ENCODE measurements at places on chromosomes 16 and 17. TPM values are rescaled to one million over a fixed set of nuclear protein-coding genes. Genes with fewer than 3 reads are reported as not detected.

NLRC3 gene
- not detected for total RNA-seq

BEAN1 gene
- total RNA-seq: not detected

CCL23 gene
- total RNA-seq: not detected

CD300LF gene
- not detected for total RNA-seq

MT4 gene
- not detected for total RNA-seq

P2RX5 gene
- total RNA-seq: 18.0 TPM

SLC43A2 gene
- 9.5 TPM for total RNA-seq

MYH1 gene
- total RNA-seq: not detected

MT1A gene
- total RNA-seq: not detected

VAT1L gene
- not detected for total RNA-seq

GRCh38 chr16:21302898-21303528 lies 24.9 kb upstream of the CRYM start:
- H3K4me1 ChIP-seq: peaks cover 38% of the 10 kb centered on the region
- peak; percentile 78 for DNase-seq
- H3K36me3 ChIP-seq: no peaks in the 10 kb centered on the region
- no peaks in the 10 kb centered on the region for H3K27me3 ChIP-seq

DNA sequence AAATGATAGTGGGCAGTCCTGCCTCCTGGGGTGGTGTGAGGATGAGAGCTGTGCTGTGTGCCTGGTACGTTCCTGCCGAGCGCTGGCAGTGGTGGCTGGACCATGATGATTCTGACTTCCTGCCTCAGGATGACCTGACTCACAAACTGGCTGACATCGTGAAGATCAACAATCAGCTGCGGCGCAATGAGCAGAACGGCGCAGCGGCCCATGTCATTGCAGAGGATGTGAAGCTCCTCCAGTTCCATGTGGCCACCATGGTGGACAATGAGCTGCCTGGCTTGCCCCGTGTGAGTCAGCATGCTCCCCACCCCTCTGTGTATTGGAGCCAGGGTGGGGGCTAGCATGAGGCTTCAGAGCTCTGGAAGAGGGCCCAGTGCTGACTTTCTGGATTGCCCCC lies 13.1 kb downstream of the POLR2A start:
- H3K4me1 ChIP-seq: peaks cover 12% of the 10 kb centered on the region
- no peak for DNase-seq
- H3K27me3 ChIP-seq: peaks cover 3% of the 10 kb centered on the region
- H3K36me3 ChIP-seq: peaks cover 40% of the 10 kb centered on the region
- no peak overlapping the region for H3K27ac ChIP-seq
- no peak overlapping the region for H3K4me3 ChIP-seq

GRCh38 chr16:81551151-81551808 lies 106.7 kb downstream of the CMIP start:
- peak overlapping the region; percentile 15 for H3K4me3 ChIP-seq
- peak overlapping the region; percentile 89 for H3K27ac ChIP-seq
- H3K36me3 ChIP-seq: 0 out of 2 replicates have a peak, but pooled peaks cover 4% of the 10 kb centered on the region
- H3K27me3 ChIP-seq: peaks cover 7% of the 10 kb centered on the region

DNA sequence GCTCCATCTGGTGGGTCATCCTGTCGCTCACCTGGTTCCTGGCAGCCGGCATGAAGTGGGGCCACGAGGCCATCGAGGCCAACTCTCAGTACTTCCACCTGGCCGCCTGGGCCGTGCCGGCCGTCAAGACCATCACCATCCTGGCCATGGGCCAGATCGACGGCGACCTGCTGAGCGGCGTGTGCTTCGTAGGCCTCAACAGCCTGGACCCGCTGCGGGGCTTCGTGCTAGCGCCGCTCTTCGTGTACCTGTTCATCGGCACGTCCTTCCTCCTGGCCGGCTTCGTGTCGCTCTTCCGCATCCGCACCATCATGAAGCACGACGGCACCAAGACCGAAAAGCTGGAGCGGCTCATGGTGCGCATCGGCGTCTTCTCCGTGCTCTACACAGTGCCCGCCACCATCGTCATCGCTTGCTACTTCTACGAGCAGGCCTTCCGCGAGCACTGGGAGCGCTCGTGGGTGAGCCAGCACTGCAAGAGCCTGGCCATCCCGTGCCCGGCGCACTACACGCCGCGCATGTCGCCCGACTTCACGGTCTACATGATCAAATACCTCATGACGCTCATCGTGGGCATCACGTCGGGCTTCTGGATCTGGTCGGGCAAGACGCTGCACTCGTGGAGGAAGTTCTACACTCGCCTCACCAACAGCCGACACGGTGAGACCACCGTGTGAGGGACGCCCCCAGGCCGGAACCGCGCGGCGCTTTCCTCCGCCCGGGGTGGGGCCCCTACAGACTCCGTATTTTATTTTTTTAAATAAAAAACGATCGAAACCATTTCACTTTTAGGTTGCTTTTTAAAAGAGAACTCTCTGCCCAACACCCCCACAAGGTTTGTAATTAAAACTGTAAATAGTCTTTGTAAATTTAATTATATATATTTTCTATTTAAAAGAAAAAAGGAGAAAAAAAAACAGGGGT lies 1.7 kb downstream of the FZD2 start:
- H3K27ac ChIP-seq: peak overlapping the region; percentile 97
- peak; percentile 32 for DNase-seq
- H3K36me3 ChIP-seq: peaks cover 44% of the 10 kb centered on the region
- peaks cover 6% of the 10 kb centered on the region for H3K27me3 ChIP-seq
- H3K4me1 ChIP-seq: peaks cover 60% of the 10 kb centered on the region

DNA sequence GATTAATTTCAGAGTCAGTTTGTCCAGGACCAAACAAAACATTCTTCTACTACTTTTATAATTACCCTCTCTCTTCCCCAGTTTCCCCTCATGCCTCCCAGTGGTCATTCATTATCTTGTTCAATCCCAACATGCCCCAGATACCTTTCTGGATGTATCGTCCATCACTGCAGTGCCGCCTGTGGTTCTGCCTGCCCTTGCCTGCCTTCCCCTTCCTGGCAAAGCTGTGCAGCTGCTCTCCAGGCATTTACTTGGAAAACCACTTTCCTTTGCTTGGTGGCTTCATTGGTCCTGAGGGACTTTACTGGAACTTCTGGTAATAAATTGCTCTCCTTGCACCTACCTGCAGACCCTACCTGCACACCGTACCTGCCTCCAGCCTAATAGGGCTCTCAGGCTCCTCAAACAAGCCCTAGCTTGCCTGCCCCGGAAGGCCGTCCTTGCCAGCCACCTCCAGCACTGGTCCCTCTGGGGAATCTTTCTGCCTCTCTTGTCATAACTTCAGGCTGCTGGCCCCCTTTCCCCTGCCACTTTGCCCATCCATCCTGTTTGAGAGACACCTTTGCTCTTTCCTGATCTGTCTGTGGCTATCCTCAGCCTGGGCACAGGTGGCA lies 19.5 kb upstream of the MSI2 start:
- DNase-seq: no peak
- H3K4me1 ChIP-seq: no peaks in the 10 kb centered on the region
- H3K4me3 ChIP-seq: no peak overlapping the region
- no peak overlapping the region for H3K27ac ChIP-seq
- H3K36me3 ChIP-seq: no peaks in the 10 kb centered on the region

GRCh38 chr17:74542727-74543383 lies 3.1 kb downstream of the CD300C start:
- H3K27me3 ChIP-seq: no peaks in the 10 kb centered on the region
- no peaks in the 10 kb centered on the region for H3K4me1 ChIP-seq
- H3K27ac ChIP-seq: no peak overlapping the region
- DNase-seq: no peak

DNA sequence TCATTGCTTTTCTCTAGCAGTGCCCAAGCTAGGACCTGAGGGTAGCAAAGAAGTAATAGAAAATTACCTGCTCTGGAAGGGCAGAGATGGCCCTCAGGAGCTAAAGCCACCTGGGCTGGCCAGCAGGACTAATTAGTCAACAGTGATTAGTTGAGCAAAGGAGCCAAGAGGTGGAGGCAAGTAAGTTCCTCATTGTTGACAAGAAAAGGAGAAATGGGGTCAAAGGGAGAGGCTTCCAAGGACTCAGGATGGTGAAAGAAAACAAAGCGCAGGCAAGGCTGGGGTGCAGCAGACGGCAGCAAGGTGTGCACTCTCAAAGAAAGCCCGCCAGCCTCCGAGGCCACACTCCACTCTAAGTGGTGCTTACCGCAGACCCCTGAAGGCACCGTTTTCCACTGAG lies 44.6 kb downstream of the CMTM4 start:
- no peak overlapping the region for H3K4me3 ChIP-seq
- no peaks in the 10 kb centered on the region for H3K27me3 ChIP-seq
- H3K27ac ChIP-seq: no peak overlapping the region
- DNase-seq: no peak
- no peaks in the 10 kb centered on the region for H3K36me3 ChIP-seq

GRCh38 chr16:48067388-48067787 lies 88.4 kb downstream of the ABCC12 start:
- peaks cover 42% of the 10 kb centered on the region for H3K27me3 ChIP-seq
- H3K36me3 ChIP-seq: peaks cover 8% of the 10 kb centered on the region
- H3K4me1 ChIP-seq: no peaks in the 10 kb centered on the region
- H3K4me3 ChIP-seq: no peak overlapping the region
- DNase-seq: no peak

DNA sequence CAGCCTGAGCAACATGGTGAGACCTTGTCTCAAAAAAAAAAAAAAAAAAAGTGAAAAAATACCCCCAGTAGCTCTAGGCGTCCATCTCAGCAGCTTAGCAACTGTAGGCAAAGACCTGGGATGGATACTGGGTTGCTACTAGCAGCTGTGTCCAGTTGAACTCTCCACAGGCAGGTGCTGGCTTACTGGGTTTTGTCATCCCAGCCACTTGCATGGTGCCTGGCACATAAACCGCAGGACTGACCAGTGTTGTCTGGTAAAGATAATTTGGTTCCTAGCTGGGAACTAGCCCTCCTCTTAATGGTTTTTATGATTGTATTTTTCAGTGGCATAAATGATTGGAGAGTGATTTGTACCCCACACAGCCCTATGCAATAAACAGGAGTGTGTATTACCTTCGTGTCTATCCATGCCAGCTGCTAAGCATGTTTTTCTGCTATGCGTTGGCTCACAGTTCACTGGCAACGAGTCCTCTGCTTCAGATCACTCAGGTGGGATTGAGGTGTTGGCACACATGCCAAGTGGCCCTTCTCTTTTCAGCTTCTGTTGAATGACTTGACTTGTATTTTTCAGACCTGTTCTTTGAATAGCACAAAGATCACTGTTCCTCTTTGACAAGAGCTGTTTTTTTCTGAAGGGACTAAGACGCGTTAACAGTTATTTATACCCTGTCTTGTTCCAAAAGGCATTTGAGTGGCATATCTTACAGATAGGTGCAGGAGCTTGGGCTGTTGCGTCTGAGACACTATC lies 352.9 kb downstream of the SNX29 start:
- H3K27ac ChIP-seq: no peak overlapping the region
- H3K4me1 ChIP-seq: peaks cover 4% of the 10 kb centered on the region
- H3K4me3 ChIP-seq: no peak overlapping the region

GRCh38 chr17:4142107-4142900 lies 526 bp downstream of the ZZEF1 start:
- no peaks in the 10 kb centered on the region for H3K36me3 ChIP-seq
- H3K4me1 ChIP-seq: peaks cover 52% of the 10 kb centered on the region
- peak overlapping the region; percentile 100 for H3K27ac ChIP-seq
- H3K4me3 ChIP-seq: peak overlapping the region; percentile 98
